ENCODE measurements at places on chromosomes 11 and 22.

DNA sequence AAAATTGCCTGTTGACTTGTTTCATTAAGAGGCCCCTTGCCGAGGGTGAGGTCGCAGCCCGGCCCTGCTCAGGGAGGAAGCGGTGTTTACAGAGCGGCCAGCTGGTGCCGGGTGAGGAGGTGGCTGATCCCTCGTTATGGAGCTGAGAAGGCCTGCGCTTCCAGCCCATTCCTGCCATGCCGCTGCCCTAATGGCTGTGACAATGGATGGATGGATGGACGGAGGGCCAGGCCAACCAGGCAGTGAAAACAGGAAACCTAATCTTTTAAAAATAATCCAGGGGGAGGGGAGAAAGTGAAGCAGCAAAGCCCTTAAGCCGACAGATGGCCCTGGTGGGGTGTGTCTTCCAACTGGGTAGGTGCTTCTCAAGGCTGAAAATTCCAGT is 38.5 kb downstream of the BCR start:
- DNase-seq, result no peak

GRCh38 chr11:76560219-76560618 is 110.3 kb downstream of the LRRC32 start:
- DNase-seq, result no peak

DNA sequence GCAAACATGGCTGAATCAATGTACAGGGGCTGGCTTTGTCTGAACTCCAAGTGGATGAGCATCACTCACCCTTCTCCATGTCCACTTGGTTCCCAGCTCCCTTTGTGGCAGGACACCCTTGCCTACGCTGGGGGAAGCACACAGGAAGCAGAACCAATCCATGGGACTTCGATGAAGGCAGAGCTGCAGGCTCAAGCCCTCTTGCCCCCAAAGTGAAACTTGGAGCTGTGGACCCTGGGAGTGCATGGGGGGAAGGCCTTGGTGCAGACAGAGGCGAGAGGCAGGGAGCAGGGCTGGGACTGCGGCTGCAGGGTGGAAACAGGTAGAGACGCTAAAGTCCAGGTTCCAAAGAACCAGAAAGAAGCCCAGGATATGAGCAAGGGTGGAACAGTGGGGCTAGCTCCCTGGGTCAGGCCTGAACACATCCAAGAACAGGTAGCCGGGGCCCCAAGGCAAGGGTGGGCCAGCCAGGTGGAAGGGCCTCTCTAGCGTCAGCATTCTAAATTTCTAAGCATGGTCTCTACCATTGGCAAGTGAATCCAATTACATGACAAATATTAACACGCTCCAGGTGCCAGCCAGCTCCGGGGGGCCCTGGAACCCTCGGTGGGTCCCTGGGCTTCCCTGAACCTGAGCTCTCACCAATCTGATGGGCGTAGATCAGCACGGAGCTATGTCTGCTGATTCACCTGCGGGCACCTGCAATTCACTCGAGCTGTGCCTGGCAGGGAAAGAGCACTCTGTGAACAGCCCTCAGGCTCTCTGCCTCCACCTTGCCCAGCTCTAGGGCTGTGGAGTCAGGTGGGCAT is 532.8 kb downstream of the BRD1 start:
- no peak for DNase-seq

GRCh38 chr11:67373648-67374570 is 511 bp upstream of the CLCF1 start:
- peak; percentile 69 for DNase-seq

DNA sequence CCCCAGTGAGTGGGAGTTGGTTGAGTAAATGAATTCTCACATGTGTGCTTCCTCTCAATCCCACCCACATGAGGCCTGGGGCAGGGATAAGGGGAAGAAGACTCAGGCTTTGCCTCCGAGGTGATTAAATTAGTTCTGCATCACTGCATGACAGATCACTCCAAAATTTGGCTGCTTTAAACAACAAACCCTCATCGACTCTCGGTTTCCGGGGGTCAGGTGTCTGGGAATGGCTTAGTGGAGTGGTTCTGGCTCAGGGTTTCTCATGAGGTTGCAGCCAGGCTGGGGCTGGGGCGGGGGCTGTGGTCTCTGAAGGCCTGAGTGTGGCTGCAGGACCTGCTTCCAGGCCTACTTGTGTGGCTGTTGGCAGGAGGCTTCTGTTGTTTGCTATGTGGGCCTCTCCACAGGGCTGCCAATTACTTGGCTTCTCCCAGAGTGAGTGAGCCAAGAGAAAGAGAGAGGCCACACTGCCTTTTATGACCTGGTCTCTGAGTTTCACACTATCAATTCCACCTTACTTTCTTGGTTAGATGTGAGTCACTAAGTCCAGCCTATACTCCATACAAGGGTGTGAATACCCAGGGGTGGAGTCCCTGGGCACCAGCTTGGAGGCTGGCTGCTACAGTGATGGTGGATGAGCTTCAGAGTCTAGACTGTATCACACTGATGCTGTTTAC is 15.9 kb downstream of the MOGAT2 start:
- DNase-seq, result no peak

GRCh38 chr11:13939961-13940906 is 22.3 kb upstream of the SPON1 start:
- no peak for DNase-seq

All from epithelial cell of prostate (primary cell).